Pons (tissue), 1 donor: ENCODE measurements at places on chromosomes 12 and 14.

- DNase-seq = no peak
Measured at GRCh38 chr14:99389174-99389826, 91.4 kb downstream of the SETD3 start.

- no peak for DNase-seq
Measured at GRCh38 chr14:103699261-103699661, 16.0 kb downstream of the XRCC3 start.

DNA sequence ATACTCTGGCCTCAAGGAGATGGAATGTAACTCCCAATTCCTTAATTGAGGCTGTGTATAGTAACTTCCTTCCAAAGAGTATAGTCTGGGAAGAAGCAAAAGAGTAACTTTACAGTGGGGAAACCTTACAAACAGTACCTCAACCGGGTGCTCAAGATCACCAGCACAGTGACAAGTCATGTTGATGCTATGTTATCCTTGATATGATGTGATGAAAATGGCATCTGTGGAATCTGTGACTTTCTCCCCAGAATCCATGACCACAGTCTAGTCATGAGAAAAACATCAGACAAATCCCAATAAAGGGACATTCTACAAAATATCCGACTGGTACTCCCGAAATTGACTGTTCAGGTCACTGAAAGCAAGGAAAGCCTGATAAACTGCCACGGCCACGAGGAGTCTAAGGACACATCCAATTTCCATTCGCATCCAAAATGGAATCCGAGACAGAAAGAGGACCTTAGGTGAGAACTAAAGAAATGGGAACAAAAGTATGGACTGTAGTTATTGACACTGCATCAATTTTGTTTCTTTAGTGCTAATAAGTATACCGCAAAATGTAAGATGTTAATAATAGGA, 97.3 kb upstream of the FRMD6 start:
- DNase-seq = no peak

DNA sequence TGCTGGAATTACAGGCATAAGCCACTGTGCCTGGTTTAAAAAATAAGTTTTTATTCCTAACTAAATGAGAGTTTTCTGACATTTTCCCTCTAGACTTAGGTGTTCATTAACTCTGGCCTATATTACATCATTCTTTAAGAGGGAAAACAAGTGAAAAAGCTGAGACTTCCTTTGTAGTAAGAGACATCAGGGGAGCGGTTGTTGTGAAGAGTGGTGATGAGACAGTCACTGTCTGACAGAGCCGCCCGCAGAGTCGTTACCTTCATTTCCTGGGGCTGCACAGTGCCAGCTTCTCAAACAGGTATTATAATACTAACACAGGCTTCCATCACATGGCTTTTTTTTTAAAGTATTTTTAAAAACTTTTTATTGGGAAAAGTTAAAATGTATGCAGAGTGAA, 19.7 kb upstream of the TDRD9 start:
- DNase-seq = no peak

- no peak for DNase-seq
Measured at GRCh38 chr12:10307630-10308029, at the start of gene KLRD1. Gene KLRD1 (plus strand): TSS chr12:10307870. CDS start chr12:10308078, 208 bp downstream.

DNA sequence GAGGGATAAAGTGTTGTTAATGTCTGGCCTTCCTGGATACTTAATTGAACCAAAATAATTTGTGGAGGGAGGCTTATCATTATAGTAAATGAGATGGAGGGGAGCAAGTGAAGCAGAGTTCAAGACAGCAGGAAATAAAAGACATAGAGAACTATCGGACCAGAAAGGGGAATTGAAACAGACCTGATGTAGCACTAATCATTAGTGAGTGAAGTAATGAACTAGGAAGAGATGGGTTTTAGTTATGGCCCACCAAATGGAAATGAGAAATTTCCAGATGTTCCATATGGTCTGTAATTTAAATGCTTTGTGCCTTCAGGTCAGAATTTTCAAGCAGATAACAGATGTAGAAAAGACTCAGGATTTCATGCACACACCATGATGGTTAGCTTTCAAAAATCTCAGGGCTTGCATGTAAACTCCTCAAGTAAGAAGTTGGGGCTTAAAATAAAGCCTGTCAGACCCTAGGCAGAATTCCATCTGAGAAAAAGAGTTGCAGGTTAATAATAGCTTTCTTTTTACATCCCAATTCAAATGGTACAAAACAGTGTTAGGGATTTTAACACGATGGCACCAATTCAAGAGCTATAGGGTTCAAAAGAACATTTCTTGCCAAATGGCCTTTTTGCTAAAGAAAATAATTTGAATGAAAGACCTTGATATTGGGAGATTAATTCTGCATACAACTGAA, 355.8 kb downstream of the FSCB start:
- DNase-seq = no peak

- no peak for DNase-seq
Measured at GRCh38 chr12:98280152-98280551, 235.2 kb upstream of the TMPO start.

DNA sequence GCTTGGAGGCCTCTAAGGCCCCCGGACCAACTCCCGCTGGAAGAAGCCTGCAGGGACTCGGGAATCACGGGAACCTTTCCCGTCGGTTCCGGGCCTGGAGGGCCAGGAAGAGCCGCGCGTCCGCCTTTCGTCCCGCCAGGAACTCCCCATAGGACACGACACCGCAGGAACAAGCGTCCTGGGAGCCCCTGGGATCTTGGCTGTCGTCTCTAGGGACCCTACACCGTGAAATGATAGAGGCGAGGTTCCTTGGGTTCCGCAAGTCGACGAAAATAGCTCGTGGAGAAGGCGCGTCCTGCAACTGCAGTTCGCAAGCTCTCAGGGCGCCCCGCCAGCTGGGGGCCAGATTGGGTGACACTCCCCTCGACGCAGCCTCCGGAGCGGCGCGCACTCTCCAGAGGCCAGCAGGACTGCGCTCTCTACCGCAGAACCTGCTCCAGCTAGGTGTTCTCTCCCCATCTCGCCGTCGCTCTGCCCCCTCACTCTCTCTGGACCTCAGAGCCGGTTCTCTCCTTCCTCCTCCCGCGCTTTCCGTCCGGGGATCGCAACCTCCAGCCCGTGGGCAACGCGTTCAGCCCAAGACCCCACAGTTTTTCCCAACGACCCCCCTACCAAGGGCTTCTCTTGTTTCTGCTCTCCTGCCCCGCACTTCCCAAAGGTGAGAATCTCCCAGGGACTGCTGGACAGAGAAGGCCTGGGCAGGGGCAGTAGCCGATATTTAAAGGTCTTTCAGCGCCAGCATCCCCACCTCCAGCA, 776 bp downstream of the BMP4 start:
- DNase-seq = no peak

DNA sequence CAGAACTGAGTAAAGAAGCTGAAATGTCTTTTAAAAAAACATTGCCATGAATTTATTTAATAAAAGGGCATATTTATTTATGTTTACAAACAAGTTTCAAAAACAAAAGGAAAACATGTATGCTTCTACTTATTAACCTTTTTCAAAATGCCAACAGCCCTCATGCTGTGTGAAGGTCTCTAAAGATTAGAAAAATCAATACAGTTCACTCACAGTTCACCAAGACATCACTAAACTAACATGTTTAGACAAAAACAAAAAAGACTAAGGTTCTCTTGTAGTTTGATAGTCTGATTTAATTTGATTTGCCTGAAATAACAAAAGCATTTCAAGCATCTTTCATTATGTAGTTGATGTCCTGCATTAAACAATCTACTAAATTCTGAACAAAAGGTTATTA, 63.9 kb upstream of the POC1B start:
- no peak for DNase-seq
